NT2/D1 (cell line): ENCODE measurements at places on chromosomes 7 and 10.

- DNase-seq, result peak; percentile 11
Observed at GRCh38 chr7:124635416-124635815, 130.2 kb downstream of the GPR37 start.

DNA sequence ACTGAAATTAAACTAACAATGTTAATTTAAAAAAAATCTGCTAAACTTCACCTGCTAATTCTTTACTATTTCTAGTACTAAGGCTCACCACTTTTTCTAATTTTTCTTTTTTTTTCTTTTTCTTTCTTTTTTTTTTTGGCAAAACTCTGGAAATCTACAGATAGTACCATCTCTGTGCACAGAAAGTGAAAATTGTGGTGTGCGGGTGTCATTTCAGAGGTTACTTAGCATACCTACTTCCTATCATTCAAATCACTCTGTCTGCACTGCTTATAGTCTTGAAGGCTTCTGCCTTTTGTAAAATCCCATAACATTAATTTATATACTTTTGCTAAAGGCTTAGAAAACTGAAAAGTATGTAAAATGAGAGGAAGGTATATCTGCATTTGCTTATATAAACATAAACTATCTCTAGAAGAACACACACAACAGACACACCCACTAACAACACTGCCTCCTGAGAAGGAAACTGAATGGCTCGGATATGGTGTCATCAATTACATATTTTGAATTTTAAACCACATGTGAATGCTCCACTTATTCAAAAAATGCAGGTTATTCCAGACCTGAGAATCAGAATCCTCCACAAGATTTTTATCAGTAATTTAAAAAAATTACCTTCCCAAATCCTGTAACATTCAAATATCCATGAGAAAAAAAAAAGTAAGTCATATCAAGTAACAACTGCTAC lies 229.5 kb downstream of the PARD3 start:
- no peak for DNase-seq

GRCh38 chr10:102633287-102633686 lies 11.0 kb upstream of the TRIM8 start:
- DNase-seq, result no peak

- no peak for DNase-seq
Observed at GRCh38 chr7:121343302-121343701, 14.5 kb downstream of the WNT16 start.

DNA sequence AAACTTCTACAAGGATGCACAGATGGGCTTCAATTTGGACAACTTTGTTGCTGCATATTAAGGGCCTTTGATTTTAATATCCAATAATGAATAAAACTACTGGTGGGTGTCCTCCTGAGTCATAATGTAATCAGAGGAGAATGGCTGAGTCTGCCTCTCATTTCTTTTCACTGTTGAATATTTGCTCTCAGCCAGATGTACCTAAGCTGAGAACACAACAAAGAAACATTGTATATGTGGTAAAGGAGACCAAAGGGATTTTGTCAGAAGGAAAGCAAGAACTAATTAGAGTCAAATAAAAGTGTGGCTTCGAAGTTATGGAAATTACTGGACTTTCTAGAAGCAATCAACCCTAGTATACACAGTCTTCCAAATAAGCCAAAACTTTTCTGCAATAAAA lies 131.0 kb upstream of the BET1 start:
- no peak for DNase-seq

DNA sequence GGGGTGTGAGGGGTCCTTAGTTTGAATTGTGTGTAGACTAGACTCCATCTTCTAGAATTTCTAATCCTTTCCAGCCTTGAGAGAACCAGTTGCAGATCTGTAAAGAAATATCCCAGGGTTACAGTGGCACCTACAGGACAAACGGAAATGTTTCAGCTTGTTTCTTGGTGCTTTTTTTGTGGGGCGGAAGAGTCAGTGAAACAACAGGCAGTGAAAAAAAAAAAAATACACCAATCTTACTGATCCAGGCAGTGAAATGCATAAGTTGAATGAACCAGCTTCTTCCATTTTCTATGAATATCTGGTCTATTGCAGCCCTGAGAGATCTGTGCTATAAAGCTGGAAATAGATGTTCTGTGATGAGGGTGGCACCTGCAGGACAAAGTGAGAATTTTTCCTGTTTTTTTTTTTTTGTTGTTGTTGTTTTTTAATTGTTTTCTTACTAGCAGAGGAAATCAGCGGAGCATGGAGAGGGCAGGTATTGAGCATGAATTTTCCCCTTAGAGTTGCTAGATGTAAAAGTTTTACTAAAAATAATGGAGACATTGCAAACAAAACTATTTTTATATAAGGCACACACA lies 81.9 kb upstream of the DYNC1I1 start:
- no peak for DNase-seq

DNA sequence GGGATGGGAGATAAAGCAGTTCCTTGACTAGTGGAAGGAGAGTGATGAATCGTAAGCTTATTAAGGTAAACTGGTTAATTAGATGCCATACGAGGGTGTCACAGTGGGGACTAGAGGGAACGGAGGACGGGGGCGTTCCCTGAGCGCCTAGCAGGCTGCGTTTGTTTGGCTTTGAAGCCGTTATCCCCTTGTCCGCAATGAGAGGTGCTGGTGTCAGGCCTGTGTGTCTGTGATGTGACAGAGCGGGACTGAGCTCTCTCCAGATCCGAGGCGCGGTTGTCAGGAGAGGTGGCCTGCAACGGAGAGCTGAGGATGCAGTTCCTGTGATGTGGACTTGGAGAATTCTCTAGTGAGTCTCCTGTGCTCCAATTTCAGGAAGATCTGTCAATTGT lies 60.0 kb upstream of the PRPS1L1 start:
- no peak for DNase-seq

DNA sequence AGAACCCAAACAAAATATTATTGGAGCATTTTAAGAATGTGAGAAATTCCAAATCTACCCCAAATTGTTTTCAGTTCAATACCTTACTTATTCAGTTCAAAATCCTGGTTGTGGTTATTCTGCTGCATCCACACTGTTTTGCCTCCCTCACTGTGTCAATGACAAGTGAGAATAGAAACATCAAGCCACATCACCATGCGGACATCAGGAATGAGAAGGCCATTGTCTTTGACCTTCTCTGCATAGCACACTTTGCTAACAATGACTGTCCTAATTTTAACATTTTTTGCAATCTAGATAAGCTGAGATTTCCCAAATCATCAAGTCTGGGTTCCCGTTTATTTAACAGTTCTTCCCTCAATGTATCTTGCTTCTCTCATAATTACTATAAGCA lies 93.7 kb downstream of the ELAPOR2 start:
- no peak for DNase-seq

DNA sequence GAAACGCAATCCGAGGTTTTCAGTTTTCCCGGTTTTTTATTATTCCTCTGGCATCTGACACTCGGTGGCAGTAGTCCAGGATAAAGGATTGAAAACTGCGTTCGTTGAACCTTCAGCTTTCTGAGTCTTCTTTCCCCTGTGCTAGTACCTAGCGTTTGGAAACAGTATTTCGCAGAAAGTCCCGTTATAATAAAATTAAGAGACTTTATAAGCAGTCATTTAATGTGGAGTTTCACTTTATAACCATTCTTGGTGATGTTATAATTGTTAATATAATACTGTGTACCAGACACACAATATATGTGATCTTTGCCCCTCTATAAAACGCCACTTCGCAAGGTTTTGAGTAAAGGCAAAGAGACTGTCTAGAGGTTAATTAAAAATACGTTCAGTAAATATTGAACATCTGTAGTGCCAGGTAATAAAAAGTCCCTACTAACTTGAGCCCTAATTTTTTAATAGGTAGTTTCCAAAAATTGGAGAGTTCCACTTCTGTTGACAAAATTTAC lies 874 bp downstream of the CISD1 start:
- DNase-seq, result no peak

- DNase-seq, result no peak
Observed at GRCh38 chr10:21889477-21890275, 113.9 kb downstream of the DNAJC1 start.

- no peak for DNase-seq
Observed at GRCh38 chr7:44681645-44682044, 67.0 kb upstream of the ZMIZ2 start.

DNA sequence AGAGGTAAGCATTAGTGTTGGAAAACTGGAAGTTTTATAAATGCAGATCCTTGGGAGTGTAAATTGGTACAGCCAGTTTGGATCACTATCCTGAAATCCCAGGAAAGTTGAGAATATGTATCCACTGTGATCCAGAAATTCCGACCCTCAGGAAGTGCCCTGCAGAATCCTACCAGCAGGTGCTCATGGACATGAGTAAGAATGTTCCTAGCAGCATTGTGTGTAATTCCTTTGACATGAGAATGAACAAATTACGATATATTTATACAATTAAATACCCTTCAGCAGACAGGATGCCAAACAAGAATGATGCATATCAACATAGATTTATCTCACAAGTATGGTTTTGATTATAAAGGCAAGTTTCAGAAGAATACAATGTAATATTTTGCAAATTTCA lies 181.6 kb downstream of the XPNPEP1 start:
- no peak for DNase-seq

DNA sequence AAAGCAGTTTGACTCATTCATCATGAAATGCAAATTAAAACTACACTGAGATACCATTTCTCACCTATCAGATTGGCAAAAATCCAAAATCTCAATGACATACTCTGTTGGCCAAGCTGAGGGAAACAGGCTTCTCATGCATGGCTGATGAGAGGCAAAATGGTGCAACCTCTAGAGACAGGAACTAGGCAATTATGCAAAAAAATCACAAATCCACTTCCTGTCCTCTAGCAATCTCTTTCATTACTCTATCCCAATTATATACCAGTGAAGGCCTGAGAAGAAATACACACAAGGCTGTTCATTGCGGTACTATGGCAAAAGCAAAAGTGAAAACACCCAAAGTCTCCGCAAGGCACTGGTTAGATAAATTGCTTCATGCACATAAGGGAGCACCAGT lies 25.9 kb upstream of the PTPRN2 start:
- no peak for DNase-seq

GRCh38 chr7:3028071-3028757 lies 15.5 kb downstream of the CARD11 start:
- no peak for DNase-seq

DNA sequence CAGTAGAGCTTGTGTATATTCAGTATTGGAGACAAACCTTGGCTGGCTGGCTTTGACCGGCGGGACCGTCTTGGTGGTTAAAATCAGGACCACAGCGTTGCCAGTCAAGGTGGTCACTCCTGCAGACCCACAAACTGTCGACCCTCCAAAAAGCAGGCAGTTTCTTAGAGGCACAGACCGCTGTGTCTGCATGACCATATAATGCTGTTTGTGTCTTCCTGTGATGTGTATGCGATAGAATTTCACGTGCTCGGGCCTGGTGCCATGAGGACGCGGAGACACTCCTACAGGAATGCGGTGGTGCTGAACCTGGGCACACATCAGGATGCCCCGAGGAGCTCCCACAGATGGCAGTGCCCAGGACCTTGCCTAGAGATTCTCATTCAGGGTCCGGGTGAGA lies 34.8 kb downstream of the BNIP3 start:
- no peak for DNase-seq

- DNase-seq, result no peak
Observed at GRCh38 chr7:43761938-43762692, 3.6 kb downstream of the BLVRA start.

DNA sequence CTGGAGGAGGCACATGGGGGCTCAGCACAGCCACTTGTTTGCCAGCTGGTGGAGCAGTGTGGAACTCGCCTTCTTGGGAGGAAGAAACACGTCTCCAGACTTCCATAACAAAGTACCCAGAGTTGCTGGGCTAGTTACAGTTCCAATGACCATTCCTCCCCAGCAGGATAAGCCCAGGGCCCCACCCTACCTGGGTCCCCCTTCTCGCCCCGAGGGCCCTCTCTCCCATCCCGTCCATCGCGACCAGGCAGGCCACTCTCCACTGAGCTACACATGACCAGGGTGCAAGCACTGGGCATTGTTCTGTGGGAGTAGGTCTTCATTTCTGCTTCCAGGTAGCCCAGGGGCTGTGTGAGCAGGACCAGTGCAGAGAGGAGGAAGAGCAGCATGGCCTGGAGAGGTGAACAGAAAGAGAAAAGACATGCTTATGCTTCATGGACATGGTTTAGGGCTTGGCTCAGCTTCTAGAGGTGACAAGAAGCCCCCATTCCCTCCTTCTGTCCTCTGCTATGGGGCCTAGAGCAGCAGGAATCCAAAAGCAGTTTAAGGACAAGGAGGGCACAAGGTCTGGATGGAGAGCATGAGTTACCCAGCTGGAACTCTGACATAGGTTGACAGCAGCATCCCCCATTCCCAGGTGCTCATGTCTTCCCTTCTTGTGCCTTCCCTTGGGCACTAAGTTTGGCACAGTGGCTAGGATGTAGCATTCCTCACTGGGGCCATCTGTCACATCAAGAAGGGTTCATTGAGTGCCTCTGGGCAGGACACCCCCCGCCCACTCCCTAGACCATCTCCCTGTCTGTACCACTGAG lies 2.4 kb downstream of the SFTPD start:
- DNase-seq, result no peak

- no peak for DNase-seq
Observed at GRCh38 chr7:100890653-100891567, 1.4 kb upstream of the UFSP1 start.

- no peak for DNase-seq
Observed at GRCh38 chr7:114922652-114923402, 933 bp downstream of the MDFIC start.

DNA sequence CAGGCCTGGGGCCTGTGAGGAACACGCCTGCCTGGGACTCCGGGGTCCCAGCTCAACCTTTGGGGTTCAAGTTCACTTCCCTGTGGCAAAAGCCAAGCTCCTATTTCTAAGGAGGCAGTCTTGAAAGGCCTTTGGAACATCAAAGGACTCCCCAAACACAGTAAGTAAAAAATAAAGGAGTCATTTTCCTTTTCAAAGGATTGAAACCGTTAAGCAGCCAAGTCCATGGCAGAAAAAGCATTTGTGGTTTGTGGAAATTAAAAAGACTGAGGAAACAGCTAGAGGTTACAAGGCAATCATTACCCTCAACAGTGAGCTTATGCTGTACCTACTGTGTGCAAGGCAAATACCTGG lies 200.8 kb downstream of the MYOF start:
- DNase-seq, result no peak
